Activated T-cell treated with anti-CD3 and anti-CD28 coated beads, Interleukin-2, amount 50 U/mL, for 1 hour (primary cell): ENCODE measurements at places on chromosomes 1 and 21.

DNA sequence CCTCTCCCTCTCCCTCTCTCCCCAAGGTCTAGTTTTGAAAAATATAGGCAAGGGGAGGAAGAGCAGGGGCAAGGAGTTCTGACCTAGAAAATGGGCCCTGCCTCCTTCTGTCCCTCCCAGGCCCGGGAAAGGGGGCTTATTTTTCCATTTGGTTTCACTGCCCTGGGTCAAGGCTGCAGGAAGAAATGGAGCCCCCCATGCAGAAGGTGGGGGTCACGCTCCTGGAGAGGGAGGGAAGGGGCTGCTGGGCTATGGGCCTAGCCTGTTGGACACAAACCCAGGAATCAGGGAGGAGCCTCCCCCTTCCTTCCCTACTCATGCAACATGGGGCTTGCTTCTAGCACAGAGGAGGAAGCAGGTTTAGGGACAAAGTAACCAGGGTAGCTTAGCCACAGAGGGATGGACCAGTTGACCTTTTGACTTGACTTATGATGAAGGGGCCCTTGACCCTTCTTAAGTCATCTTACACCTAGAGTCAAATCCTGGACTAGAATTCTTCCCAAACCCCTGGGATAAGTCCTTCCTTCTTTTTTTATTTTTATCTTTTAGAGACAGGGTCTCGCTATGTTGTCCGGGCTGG lies 70.4 kb upstream of the SSBP3 start:
- DNase-seq = no peak

DNA sequence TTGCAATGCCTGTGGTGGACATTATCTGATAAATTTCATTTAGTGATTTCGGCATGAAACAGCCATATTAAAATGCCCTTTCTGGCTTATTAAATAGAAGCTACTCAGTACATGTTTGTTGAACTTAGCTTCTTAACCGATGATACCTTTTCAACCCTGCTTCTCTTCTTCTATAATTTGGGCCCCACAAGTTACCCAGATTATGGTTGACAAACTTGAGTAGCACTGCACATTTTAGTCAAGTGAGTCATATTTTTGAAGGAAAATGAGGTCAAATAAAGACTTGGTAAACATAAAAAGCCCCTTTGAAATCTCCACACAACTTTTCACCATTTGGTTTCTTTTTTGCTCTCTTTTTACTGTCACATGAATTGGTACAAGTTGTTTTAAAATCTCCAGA lies 33.8 kb downstream of the GIPC2 start:
- DNase-seq = no peak

DNA sequence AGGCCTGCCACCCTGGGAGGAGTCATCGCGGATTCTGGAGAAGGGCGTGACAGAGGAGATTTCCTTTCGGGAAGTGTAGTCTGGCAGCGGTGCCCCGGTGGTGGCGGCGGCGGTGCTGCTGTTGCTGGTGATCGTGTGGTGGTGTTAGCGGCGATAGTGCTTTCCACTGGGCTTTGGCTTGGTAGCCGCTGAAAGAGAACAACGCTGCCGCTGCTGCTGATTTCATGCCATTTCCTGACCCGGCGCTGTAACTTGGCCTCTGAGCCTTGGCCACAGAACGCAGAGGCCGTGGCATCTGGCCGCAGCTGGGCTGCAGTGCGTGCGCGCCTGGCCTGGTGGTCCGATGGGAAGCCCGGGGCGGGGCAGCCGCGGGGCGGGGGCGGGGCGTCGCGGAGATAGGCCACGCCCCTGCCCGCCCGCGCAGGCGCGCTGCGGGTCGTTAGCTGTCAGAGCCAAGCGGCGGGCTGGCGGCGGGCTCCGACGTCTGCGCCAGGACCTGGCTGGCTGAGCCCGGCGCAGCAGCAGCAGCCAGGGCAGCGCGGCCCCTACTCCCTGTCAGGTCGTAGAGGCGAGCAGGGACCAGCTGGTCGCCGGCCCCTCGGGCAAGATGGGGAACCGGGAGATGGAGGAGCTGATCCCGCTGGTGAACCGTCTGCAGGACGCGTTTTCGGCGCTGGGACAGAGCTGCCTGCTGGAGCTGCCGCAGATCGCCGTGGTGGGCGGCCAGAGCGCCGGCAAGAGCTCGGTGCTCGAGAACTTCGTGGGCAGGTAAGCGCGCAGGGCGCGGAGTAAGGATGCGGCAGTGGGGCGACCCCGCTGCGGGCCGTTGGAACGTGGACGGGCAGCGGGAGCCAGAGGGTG lies at the start of gene DNM3:
Gene DNM3 (plus strand): TSS at position 449 of the 861 bp plus-strand sequence. CDS start 159 bp downstream, at position 608.
- DNase-seq = peak; percentile 88

DNA sequence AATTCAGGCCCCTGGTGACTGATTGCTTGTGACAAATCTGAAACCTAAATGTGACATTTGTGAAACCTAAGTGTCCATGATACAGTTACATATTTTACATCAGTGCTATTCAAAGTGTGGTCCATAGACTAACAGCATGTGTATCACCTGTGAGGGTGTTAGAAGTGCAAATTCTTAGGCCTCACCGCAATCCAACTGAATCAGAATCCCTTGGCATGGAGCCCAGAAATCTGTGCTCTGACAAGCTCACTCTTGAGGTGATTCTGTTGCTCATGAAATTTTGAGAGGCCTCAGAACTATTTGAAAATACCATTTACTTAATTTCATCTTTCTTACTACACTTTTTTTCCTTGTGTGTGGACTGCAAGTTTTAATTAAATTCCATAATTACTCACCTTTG lies 587.9 kb downstream of the ADGRL2 start:
- no peak for DNase-seq

GRCh38 chr1:47991187-47991586 lies 6.0 kb downstream of the TRABD2B start:
- no peak for DNase-seq

DNA sequence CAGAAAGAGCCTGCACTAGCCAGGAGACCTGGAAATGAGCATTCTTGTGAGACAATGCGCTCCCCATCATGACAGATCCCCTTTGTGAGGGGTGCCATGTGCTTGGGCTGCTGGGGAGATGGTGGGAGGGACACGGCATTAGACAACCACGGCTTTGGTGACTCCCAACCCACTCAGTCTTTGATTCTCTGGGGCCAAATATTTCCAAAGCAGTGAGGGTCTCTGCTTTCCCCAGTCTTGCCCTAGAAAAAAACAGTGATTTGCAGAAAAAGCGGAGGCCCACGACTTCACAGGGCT lies 10.2 kb downstream of the SLC45A3 start:
- DNase-seq = no peak

DNA sequence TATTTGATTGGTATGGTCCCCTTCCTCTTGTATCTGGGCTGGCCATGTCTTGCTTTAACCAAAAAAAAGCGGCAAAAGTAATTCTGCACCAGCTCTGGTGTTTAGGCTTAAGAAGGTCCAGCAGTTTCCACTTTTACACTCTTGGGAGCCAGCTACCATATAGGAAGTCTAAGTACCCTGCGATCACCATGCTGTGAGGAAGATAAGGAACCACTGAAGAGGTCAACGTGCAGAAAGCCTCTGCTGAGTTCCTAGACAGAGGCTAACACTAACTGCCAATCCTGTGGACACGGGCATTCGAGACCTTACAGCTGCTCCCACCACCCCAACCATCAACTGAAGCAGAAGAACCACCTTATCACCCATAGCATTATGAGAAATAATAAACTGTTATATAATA lies 331.4 kb downstream of the VAV3 start:
- no peak for DNase-seq

GRCh38 chr1:42936309-42937078 lies 22.2 kb downstream of the SLC2A1 start:
- DNase-seq = no peak

DNA sequence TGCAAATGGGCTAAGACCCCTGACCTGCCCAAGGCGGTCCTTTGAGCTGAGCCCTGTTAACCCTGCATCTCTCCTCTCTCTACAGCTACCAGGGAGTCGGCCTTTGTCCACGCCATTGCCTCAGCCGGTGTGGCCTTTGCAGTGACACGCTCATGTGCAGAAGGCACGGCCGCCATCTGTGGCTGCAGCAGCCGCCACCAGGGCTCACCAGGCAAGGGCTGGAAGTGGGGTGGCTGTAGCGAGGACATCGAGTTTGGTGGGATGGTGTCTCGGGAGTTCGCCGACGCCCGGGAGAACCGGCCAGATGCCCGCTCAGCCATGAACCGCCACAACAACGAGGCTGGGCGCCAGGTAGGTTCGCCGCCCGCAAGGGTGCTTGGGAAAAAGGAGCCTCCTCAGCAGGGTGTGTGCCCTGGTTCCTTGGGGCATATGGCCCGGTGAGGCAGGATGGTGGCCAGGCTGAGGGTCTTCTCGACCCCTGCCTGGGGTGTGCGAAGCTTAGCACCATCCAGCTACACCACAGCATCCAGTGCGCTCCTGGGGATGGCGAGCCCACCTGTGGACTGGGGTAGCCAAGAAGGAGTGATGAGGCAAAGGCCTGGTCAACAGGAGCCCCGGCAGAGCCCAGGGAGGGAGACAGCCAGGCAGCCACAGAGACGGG lies 31.8 kb upstream of the ARF1 start:
- DNase-seq = no peak

- no peak for DNase-seq
Observed at GRCh38 chr1:221782477-221782876, 40.6 kb upstream of the DUSP10 start.

GRCh38 chr1:165456114-165456513 lies 11.2 kb upstream of the RXRG start:
- no peak for DNase-seq

GRCh38 chr1:209767096-209767495 lies 11.2 kb downstream of the TRAF3IP3 start:
- DNase-seq = no peak

DNA sequence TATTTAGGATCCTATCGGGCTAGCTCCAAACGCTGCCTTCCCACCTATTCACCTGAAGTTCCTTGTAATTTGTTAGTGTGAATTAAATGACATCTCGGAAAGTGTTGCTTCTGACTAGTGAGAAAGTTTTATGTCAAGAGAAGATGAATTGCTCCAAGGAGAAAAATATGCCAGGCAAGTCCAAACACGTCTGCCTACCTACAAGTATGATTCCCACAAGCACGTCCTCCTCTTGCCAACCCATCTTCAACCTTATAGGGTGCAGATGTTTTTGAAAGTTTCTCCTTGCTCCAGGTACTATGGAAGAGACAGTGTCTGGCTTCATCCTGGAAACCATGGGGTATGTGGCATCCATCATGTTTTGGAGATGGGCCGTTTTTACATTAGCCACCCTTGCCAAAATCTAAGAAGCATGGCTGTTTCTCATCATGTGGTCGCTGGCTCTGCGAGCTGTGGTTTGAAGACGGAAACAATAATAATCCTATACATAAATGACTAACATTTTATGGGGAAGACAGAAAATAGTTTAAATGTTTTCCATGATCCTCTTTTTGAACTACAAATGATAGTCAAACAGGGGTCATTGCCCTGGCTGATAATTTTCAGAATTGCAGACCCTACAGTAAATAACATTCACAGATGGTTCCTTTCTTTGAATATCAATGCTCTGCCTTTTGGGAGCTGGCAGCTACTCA lies 505.8 kb downstream of the SMYD3 start:
- no peak for DNase-seq

GRCh38 chr1:5977494-5978444 lies 14.5 kb downstream of the NPHP4 start:
- DNase-seq = no peak

- no peak for DNase-seq
Observed at GRCh38 chr21:38817371-38818324, 11.9 kb downstream of the ETS2 start.

DNA sequence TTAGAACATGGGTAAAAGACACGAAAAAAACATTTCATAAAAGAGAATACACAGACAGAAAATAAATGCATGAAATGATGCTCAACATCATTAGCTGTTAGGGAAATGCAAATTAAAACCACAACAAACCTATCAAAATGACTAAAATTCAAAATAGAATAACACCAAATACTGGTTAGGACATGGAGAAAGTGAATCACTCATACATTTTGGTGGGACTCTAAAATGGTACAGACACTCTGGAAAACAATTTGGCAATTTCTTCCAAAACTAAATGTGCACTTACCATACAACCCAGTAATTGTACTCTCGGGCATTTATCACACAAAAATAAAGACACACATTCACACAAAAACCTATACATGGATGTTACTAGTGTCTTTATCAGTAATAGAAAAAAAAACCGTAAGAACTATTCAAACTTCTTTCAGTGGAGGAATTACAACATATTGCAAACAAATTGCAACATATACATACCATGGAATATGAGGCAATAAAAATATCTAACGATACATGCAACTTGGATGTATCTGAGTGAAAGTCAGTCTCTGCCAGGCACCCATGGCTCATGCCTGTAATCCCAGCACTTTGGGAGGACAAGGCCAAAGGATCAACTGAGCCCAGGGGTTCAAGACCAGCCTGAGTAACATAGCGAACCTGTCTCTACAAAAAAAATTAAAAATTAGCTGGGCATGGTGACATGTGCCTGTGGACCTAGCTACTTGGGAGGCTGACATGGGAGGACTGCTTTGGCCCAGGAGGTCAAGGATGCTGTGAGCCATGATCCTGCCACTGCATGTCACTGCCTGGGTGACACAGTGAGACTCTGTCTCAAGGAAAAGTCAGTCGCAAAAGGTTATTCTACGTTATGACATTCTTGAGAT lies 19.6 kb downstream of the HSF2BP start:
- DNase-seq = no peak

GRCh38 chr1:234853906-234854644 lies 244.1 kb upstream of the IRF2BP2 start:
- DNase-seq = no peak

- no peak for DNase-seq
Observed at GRCh38 chr1:160124705-160125478, 9.3 kb downstream of the ATP1A2 start.

DNA sequence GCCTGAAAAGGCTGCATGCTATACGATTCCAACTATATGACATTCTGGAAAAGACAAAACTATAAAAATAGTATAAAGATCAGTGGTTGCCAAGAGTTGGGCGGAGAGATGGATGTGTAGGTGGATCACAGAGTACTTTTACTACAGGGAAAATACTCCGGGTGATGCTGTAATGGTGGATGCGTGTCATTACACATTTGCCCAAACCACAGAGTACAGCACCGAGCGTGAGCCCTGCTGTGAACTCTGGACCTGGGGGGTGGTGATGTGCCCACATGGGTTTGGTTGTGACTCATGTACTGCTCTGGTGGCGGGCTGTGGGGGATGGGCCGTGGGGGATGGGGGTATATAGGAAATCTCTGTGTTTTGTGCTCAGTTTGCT lies 162.7 kb upstream of the COL6A1 start:
- peak; percentile 62 for DNase-seq

DNA sequence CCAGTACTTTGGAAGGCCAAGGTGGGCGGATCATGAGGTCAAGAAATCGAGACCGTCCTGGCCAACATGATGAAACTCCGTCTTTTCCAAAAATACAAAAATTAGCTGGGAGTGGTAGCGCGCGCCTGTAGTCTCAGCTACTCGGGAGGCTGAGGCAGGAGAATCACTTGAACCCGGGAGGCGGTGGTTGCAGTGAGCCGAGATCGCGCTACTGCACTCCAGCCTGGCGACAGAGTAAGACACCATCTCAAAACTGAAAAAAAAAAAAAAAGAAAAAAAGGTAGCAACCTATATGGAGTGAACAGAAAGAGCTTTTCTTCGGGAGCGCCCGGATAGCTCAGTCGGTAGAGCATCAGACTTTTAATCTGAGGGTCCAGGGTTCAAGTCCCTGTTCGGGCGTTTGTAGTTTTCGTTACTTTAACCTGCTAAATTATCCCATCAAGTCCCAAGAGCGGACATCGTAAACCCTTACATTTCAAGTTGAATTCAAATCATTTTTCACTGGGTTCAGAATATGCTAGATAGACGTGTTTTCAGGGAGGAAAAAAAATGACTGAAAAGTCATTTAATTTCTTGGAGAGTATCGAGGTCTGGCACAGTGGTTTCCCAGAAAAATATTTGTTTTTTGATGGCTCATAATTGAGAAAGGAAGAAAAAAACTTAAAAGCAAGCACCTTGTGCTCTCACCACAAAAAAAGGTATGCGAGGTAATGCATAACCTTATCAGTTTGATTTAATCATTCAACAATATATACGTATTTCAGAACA lies 9.8 kb upstream of the MDM4 start:
- DNase-seq = peak; percentile 61
